Activated CD4-positive, alpha-beta memory T cell treated with anti-CD3 and anti-CD28 coated beads, Interleukin-2, amount 10 ng/mL, durations not matched to agents 7 days and 5 days (primary cell): ENCODE measurements at places on chromosomes 16 and 17.

DNA sequence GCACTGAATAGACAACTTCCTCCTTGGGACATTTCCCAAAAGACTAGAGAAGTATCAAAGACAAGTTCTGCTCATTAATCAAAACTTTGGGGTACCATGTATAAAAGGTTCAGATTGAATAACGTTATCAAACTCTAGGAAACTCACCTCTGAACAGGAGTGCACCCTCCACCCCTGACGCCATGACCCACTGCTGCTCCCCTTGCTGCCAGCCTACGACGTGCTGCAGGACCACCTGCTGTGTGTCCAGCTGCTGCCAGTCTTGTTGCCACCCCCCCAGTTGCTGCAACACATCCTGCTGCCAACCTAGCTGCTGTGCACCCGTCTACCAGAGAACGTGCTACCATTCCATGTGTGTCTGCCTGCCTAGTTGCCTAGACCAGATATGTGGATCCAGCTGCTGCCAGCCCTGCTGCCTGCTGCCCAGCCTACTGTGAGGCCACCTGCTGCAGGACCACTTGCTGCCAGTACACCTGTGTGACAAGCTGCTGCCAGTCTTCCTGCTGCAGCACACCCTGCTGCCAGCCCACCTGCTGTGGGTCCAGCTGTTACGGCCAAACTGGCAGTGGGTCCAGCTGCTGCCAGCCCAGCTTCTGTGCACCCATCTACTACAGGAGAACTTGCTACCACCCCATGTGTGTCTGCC, 13.8 kb upstream of the KRTAP9-2 start:
- no peak for DNase-seq

- DNase-seq: no peak
Observed at GRCh38 chr17:72175787-72176515, 55.1 kb downstream of the SOX9 start.

GRCh38 chr17:37792787-37793186, 47.9 kb upstream of the HNF1B start:
- DNase-seq: no peak

DNA sequence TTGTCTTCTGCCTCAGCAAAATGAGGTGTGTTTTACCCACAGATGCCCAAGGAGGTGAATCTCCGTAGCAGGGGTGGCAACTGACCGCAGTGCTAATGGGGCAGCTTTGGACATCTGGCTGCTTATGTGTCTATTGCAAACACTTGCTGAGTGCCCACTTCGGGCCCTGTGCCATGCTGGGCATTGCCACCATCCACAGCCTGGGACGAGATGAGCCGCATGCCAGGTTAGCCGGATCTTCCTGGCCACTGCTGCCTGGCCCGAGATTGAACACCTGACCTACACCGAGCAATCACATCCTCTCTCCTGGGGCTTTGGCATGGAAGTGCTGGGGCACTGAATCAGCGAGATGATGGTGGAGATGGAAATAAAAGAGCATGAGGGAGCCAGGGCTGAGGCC, 238.7 kb downstream of the GSG1L start:
- no peak for DNase-seq

DNA sequence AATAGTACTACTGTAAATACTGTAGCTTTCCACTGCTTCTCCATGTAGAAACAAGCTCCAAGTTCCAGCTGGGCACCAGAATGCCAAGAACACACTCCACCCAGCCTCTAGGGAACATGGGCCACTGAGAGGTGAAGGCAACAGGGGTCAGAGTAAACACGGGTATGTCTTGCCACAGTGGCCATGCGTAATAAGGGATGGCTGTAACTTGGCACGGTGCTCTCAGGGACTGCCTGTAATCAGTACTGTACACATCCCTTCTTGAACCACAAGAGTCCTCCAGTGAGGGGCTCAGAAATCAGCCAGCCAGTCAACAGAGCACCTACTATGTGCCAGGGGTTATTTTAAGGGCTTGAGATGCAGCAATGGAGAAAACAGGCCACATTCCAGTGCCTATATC, 10.8 kb downstream of the LRRC59 start:
- no peak for DNase-seq

- no peak for DNase-seq
Observed at GRCh38 chr17:31058976-31059375, 35.8 kb upstream of the NF1 start.

GRCh38 chr17:14866266-14866665, 398.9 kb downstream of the PMP22 start:
- DNase-seq: no peak

DNA sequence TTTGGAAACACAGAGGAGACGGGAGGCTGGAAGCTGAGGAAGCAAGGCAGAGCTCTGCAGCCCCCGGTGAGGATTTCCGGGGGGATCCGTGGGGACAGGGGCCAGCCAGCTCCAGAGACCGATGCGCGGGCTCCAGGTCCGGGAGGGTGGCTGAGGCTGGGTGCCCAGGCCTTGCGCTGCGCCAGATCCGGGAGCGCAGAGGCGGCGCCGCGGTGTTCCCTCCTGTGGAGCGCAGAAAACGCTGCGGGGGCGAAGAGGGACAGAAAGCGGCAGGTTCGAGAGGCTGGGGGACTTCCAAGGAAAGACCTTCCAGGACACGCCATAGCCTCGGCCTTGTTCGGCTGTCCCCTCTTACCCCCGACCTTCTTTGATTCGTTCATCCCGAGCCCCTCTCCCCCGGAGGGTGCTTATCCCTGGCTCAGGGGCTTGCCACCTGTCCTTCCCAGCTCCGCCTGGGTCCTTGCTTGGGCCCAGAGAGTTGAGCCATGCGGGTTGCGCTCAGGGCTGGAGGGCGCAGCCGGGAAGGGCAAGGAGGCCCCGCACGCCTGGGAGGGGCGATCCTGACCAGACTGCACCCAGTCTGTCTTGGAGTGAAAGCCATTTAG, 697 bp upstream of the SHISA9 start:
- no peak for DNase-seq
